ENCODE measurements at places on chromosomes 6 and 20.

GRCh38 chr6:36857325-36857724 is 17.3 kb downstream of the PPIL1 start:
- no peak for DNase-seq

DNA sequence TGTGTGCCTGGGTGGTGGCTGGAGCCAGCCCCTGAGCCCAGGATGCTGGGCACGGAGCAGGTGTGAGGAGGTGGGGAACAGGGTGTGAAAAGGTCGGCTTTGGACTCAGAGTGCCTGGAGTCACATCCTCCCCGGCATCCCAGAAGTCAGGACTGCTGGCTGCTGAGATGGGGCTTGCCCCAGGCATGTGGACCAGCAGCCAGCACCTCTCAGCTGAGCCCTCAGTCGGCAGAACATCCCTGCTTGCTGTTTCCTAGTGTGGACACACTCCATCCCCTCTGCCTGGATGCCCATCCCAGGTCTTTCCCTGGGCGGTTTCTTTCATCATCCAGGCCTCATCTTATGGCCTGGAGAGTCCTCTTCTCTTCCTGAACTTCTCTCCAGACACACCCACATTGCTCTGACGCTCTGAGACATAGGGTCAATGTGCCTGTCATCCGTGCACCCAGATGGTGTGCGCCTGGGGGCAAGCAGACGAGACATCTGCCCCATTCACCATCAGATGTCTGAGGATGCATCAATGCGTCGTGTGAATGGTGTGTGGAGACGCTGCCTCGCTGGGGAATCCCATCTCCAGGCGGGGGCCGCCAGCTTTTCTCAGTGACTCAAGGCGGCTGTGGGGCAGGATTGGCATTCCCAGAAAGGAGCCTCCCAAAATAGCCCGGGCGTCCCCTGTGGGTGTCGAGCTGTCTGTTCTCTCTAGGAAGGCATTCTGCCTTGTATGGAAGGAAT is 104.2 kb downstream of the SYCP2 start:
- no peak for DNase-seq

DNA sequence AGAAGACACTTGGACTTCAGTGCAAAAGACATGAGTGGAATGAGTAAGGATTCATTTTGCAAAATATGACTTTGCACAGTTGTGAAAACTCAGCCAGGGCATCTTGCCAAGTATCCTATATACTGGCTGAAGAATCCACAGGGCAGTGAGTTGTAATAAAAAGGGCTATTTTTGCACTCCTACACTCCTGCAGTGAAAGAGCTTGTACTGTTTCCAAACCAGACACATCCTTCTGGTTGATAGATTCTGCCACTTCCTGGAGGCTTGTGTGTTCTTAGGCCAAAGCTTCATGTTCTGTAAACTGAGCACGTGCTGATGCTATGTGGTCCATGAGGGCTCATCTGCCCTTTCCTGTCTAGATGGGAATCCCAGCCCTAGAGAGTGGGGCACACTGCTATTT is 34.9 kb downstream of the GMPR start:
- no peak for DNase-seq

GRCh38 chr20:33600981-33601380 is 61.1 kb upstream of the C20orf144 start:
- DNase-seq, result no peak

DNA sequence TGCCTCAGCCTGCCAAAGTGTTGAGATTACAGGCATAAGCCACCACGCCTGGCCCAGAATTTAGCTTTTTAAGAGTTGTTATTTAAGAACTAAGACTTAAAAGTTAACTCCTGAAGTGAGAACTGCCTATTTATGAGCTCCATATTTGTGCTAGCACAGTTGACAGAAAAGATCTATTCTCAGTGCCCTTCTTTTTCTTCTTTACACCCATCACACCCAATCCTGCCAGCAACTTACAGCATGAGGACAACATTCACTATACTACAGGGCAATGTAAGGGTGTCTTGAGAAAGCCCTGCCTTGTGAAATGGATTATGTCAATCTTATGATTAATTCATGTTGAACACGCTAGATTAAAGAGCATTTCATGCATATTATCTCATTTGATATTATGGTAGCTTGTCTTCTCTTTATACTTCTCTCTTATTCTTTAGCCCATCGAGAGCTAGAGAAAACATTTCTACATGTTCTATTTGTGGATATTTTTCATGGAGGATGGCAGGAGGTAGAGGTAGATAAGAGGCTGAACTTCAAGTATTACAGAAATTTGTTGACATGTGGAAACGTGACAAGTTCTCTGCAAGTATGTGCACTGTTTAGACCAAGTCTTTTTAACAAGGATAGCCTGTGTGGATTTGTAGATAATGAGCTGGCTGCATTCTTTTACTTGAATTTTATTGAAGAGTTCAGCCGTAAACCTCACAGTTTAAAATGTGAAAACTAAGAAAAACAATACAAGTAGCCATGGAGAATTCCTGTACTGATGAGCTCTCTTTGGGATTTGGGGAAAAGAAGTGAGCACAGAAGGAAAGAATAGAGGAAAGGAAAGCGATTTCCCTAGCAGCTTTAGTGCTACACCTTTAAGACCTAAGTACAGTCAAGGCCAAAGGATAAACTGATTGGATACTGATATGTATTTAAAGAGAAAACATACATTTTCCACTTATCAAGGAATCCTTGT is 212.2 kb downstream of the ARHGAP18 start:
- DNase-seq, result no peak

DNA sequence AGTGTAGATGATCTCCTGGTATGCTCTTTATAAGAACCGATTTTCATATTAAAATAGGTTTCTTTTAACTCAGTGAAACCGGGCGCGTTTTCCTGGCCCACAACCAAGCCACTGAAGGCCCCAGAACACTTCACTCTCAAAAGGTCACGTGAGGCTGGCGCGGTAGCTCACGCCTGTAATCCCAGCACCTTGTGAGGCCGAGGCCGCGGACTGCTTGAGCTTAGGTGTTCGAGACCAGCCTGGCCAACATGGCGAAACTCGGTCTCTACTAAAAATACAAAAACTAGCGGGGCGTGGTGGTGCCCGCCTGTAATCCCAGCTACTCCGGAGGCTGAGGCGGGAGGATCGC is 402 bp upstream of the TAF8 start:
- DNase-seq, result no peak

GRCh38 chr6:170429450-170429849 is 122.9 kb downstream of the FAM120B start:
- DNase-seq, result no peak

- DNase-seq, result no peak
Observed at GRCh38 chr20:5212907-5213487, 86.2 kb downstream of the CDS2 start.

GRCh38 chr6:41271901-41272395 is 14.5 kb downstream of the TREM1 start:
- DNase-seq, result no peak

- DNase-seq, result peak; percentile 8
Observed at GRCh38 chr6:70221025-70221714, 81.7 kb downstream of the COL9A1 start.

- peak; percentile 18 for DNase-seq
Observed at GRCh38 chr20:54668271-54669039, 193.1 kb downstream of the DOK5 start.

- DNase-seq, result no peak
Observed at GRCh38 chr20:62191781-62192559, 9.1 kb downstream of the MTG2 start.

Measured in NCI-H1092 treated with DMSO at 0.1 percent for 48 hours (cell line).